Activated CD4-positive, alpha-beta T cell treated with anti-CD3 and anti-CD28 coated beads, Interleukin-2, amount 10 ng/mL, durations not matched to agents 24 days and 14 days (primary cell): ENCODE measurements at places on chromosomes 1 and 21.

GRCh38 chr1:62687903-62688686 is at the start of gene DOCK7:
TSS of gene DOCK7 (minus strand) at chr1:62688386. CDS start at chr1:62688264, 122 bp downstream.
- peak; percentile 88 for DNase-seq

- DNase-seq, result no peak
Measured at GRCh38 chr1:231121533-231121932, 40.3 kb upstream of the TRIM67 start.

DNA sequence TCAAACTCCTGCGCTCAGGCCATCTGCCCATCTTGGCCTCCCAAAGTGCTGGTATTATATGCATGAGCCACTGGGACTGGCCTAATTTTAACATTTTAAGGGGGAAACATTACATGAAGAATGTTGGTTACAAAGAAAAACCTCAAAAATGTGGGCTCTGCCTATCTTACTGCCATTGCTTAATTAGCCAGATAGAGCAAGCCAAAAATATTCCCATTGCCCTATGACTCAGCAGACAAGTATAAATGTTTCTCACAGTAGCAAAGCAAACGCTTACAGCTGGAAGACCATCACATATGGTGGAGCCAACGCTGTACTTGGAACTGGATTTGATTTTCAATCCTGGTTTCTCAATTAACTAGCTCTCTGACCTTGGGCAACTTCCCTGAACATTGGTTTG is 502.0 kb downstream of the SMYD3 start:
- DNase-seq, result no peak

DNA sequence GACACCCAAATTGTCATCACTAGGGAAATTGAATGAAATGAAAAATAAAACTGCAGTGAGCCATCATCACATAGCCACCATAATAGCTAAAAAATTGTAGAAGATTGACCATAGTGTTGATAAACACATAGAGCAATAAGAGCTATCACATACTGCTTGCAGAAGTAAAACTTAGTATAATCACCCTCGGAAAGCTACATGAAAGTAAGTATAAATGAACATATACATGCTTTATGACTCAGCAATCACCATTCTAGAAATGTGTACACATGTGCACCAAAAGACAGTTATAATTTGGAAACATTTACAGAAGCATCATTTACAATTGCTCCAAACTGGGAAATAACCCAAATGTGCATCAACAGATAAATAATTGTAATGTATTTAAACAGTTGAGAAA is 153.1 kb upstream of the LRRC7 start:
- no peak for DNase-seq

GRCh38 chr1:235325139-235325538 is 2.8 kb downstream of the ARID4B start:
- no peak for DNase-seq

GRCh38 chr21:24829397-24829796 is 777.9 kb downstream of the MRPL39 start:
- DNase-seq, result no peak

- no peak for DNase-seq
Measured at GRCh38 chr1:186491336-186491735, 30.4 kb upstream of the PDC start.

- no peak for DNase-seq
Measured at GRCh38 chr1:228987736-228988506, 252.6 kb downstream of the RHOU start.
